Anterior cingulate cortex (tissue), 58 donors: ENCODE measurements at places on chromosomes 7 and 10.

DNA sequence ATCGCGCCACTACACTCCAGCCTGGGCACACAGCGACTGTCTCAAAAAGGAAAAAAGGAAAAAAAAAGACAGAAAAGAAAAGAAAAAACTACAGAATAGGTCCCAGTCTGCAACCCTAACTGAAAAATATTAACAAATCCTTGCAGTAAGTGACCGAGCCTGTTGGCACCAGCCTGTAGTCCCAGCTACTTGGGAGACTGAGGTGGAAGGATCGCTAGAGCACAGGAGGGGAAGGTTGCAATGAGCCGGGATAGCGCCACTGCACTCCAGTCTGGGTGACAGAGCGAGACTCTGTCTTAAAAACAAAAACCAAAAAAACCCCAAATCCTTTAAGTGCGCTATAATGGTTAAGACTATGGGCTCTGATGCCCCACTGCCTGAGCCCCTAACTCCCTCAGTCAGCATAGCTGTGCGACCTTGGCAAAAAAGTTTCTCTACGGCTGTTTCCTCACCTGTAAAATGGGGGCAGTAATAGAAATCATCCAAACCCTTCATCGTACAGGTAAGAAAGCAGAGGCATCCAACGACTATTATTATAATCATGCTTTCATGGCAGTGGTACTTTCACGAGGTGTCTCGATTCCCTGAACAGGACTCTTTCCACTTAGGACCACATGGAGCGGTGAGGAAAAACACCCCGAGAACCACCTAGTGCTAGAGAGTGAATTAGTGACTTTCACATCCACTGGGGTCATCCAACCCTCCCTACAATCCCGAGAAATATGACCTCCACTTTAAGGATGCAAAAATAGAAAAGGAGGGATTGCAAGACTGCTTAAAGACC lies 755 bp downstream of the TOMM7 start:
- no peak for DNase-seq

DNA sequence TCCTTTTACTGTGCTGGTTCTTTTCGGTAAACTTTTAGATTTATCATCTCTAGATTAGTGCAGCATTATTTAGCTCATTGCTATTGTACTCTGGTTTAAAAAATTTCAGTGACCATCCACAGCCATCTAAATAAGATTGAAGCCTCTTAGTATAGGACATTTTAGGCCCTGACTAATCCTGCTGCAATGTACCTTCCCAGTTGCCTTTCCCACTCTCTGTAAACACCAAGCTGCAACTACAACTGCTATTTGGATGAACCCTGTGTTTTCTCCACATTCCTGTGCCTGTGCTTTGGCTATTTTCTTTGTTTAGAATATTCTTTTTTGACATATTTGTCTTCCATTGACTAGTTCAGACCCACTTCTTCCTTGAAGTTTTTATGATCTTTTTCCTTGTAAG lies 314.6 kb downstream of the AUTS2 start:
- DNase-seq, result no peak

- no peak for DNase-seq
Measured at GRCh38 chr7:111796671-111797070, 234.4 kb upstream of the IMMP2L start.

- DNase-seq, result no peak
Measured at GRCh38 chr10:93799155-93799708, 41.5 kb downstream of the LGI1 start.

DNA sequence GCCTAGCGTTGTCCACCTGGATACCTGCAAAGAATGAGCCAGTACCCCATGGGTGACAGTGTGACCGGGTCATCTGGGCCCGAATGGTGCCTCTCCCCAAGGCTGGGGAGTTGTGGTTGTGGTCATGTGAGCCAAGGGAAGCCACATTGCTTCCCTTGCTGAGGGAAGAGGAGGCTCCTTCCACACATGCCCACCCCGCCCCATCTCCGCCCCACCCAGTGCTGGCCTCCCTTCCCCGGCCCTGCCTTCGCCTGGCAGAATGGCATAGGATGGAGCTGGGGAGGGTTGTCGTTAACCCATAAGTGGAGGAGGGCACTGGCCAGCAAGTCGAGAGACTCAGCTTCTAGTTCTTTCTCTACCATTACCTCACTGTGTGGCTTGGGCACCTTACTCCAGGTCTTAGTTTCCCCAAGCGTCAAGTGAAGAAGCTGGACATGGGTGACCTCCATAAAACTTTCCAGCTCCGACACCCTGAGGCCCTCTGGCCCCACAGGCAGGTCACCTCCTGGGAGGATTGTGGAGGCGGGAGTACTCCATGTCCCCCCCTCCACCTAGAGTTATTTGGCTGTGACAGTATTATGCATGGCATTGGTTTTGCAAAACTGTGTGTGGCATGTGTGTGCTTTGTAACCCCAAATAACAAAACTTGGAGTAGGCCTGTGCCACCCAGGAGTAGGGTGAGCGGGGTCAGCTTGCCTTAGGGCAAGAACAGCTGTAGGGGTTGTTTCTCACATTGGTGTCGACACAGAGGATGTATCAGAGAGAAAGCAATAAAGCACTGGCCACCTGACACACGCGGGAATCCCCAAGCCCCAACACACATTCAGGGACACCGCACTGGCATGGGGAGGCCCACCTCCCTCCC lies 90.5 kb upstream of the MACROH2A2 start:
- no peak for DNase-seq

DNA sequence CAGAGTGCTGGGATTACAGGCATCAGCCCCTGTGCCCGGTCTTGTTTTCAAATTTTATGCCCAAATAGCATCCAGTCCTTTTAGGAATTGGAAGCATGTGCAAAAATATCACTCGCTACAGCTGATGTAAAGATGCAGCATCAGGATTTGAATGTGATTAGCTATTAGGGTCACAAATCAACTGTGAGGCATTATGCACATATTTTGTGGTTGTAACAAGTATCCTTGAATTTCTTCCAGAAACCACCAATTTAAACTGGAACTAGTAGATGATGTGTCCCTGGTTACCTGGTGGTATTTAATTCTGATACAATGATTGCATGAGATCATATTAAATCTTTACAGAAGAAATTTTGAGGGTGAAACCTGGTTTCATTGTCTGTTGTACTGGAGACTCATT lies 41.0 kb upstream of the ITGA8 start:
- no peak for DNase-seq

GRCh38 chr7:6022707-6023106 lies 8.5 kb upstream of the ANKRD61 start:
- DNase-seq, result no peak

GRCh38 chr7:32025381-32026082 lies 44.7 kb downstream of the PDE1C start:
- DNase-seq, result no peak

- DNase-seq, result no peak
Measured at GRCh38 chr10:98400482-98400881, 14.5 kb downstream of the PYROXD2 start.

GRCh38 chr7:30986331-30986730 lies 22.6 kb downstream of the GHRHR start:
- no peak for DNase-seq

- no peak for DNase-seq
Measured at GRCh38 chr7:135684136-135684535, 21.8 kb downstream of the STMP1 start.

DNA sequence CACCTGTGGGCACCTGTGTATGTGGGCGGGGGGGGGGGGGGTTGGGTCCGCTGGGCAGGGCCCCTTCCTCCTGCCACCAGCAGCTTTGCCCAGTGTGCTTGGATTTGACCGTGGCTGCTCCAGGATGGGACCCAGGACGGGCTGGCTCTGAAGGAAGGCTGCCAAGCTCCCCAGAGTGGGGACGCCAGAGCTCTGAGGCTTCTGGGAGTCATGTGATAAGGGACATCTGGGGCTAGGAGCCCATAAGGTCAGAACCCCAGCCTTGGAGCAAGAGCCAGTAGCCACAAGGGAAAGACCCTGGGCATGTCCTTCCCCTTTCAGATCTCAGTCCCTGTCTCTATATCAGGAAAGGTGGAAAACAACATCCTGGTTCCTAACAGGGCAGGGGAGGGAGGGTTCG lies 21.8 kb upstream of the AMZ1 start:
- DNase-seq, result no peak

- no peak for DNase-seq
Measured at GRCh38 chr7:69177941-69178494, 420.3 kb upstream of the AUTS2 start.

DNA sequence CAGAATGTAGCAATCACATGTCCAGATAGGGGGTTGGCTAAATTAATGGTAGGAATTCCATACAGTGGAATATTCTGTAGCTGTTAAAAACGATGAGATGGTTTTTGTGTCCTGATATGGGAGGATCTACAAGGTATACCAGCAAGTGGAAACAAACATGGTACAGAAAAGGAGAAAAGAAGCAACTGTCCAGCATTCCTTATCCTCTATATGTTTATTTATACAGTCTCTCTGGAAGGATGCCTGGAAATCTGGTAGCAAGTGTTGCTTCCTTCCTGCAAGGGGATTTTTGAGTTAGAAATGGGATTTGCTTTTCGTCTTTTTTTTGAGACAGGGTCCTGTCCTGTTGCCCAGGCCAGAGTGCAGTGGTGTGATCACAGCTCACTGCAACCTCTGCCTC lies 19.3 kb downstream of the IL15RA start:
- DNase-seq, result no peak

- DNase-seq, result peak; percentile 20
Measured at GRCh38 chr10:26274391-26274790, 57.8 kb downstream of the GAD2 start.

DNA sequence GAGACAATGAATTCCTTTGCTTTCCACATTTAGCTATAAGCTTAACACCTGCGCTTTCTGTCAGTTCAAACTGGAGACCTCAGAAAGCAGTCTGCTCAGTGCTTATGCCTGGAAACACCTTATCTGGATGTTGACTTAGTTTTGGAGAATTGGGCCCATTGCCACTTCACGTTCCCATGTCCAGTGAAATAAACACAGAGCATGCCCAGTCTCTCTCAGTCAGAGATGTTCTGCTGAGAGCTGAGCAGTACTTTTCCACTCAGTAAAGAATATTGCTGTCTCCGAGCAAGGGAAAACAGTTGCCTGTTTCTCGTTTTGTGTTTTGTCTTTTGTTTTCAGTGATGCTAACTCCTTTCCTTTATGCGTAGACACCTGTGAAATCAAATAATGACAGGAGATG lies 83.2 kb upstream of the PRR15 start:
- no peak for DNase-seq

DNA sequence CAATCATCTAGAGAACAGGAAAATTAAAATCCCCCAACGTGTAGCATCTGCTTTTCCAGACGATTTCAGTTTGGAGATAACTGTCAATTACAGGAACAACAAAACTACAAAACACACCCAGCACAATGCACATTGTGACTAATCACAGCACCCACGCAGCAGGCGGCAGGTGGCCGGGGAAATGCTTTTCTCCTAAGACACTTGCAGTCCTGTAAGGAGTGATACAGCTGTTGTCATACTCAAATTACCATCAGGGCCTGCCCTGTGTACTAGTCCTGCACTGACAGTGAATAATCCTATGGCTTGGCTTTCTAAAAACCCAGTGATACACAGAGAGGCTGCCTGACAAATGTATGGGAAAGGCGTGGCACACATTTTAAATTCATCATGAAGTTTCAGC lies 37.8 kb downstream of the COBL start:
- no peak for DNase-seq

DNA sequence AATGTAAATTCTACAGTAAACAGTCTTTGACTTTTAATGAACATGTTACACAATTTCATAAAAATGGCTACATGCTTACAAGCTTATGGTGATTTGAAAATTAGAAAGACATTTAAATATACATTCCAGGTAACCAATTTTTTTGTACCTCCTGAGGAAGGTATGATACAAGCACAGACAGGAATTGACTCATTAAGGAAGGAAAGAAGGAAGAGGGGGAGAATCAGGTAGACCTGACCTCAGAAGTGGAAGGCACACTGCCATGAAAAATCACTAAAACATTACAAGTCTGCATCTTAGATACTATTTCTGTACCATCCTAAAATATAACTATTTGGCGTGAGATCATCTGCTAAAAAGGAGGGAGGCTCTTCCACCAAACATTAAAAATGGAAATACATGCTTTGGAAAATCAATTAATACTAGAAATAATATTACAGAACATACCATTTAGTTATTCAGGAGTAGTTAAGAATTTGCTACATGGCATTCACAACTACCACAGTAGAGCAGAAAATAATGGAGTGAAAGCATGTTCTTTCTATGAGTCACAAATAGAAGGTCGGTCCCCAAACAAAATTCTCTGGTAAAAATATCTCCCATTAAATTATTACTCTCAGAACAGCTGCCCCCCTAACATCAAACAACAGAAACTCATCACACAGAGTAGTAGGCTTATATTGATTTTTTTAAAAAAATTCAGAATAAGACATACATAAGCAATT lies 15.2 kb downstream of the RAB11FIP2 start:
- no peak for DNase-seq

DNA sequence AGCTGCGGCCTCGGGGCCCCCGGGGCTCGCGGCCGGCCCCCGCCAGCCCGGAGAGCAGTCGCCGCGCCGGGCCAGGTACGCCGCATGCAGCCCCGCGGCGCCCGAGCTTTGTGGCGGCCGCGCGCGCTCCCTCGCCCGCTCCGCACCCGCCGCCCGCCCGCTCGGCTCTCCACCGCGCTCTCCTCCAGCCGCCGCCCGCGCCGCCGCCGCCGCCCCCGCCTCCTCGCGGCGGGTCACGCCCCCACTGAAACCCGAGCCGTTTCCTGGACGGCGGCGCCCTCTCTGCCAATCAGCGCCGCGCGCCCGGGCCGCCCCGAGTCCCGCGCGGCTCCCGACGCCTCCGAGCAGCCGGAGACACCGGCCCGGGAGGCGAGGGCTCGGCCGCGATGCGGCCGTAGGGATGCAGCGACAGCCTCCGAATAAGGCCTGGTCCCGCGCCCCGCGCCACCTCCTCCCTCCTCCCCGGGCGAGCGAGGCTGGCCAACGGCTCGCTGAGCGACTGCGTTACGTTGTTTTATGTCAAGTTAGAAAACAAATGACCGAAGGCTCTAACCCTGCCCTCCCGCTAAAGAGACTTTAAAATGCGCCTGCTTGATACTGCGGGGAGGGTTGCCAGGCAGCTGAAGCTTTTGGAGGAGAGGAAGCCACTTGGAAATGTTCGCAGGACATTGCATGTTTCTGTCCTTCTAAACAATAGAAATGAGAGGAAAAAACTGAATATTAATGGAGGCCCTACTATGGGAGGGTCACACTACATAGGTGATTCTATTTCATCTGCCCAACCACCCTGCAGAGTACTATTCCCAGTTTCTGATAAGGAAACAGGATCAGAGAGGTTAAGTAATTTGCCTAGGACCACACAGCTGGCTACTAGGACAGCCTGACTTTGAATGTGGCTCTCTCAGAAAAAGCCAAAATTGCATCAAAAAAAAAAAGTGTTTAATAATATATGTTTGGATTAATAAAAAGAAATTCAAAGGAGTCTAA lies at the start of gene FGFR2:
TSS of gene FGFR2 (minus strand) at position 182 of the 987 bp plus-strand sequence. CDS start 4,627 bp downstream, outside the sequence.
- DNase-seq, result no peak

- peak; percentile 64 for DNase-seq
Measured at GRCh38 chr10:31134311-31134952, 102.8 kb upstream of the ZNF438 start.
